Lung microvascular endothelial cell (primary cell): ENCODE measurements at places on chromosomes 7 and 10.

DNA sequence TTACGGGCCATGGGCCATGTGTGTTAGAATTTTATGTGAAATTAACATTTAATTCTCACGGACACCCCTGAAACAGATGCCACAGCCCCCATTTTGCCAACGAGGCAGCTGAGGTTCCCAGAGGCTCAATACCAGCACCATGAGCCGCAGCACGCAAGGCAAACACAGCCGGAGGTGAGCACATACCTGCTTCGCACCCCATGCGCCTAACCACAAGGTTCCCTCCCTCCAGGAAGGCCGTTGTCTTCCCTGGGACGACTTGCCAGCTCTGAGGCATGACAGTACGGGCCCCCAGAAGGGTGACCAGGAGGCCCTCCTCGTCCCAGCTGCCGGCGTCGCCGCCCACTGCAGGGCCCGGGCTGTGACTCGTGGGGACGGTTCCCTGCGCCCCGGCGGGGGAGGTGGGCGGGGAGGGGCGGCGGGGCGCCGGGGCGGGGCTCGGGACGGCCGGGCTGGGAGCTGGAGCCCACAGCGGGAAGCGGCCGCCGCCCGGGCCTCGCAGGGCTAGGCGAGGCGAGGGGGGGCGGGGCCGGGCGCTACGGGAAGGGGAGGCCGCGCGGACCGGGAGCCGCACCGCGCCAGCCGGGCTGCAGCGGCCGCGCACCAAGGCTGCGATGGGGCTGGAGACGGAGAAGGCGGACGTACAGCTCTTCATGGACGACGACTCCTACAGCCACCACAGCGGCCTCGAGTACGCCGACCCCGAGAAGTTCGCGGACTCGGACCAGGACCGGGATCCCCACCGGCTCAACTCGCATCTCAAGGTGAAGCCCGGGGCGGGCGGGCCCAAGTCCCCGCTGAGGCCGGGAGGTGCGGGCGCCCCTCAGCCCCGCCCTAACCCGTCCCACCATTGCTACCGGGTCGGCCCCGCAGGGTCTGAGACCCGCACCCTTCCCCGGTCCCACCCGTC, at the start of gene CAV2:
Gene CAV2, plus strand, starts transcription at position 571 of the 910 bp plus-strand sequence. Its CDS starts 44 bp downstream, at position 615.
- peak; percentile 89 for DNase-seq

- DNase-seq = peak; percentile 67
Measured at GRCh38 chr7:22433710-22434460, 66.1 kb downstream of the STEAP1B start.

DNA sequence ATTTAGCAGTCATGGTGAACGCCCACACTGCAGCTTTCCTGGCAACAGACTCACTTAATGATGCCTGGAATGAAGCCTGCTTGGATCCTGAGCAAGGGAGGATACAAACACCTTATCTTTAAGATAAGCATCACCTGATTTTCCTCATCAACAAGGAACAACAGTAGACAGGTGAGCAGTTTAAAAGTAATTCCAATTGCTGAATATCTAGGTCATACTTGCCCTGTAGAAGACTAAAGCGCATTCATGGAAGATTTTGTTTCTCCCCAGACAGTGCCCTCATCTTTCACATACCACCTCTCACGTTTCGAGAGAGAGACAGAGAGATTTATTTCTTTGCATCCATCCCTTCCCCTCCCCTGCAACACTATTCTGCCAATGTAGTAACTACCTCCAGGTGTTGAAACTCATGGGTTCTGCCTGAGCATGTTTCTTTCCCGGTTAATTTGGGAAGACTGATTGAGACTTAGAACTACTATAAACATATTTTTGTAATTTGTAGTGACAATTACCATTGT, 660.7 kb downstream of the PARD3 start:
- DNase-seq = no peak

DNA sequence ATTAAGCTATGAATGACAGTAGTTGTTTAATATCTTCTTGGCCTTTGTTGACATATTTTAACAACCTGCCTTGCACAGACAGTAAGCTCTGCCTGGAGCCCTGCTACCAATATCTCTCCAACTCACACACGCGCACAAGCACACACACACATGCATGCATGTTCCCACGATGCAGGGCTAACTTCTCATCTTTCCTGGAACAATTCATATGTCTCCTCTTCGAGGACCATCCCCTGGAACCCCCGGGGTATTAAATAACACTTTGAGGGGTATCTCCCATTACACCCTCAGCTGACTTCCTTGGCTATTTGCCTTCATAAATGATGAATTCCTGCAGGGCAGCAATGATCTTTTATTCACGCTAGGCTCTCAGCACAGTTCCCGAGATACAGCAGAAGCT, 258.0 kb downstream of the TRIL start:
- DNase-seq = no peak

- DNase-seq = no peak
Measured at GRCh38 chr10:42882597-42882996, 100.0 kb downstream of the BMS1 start.

- DNase-seq = peak; percentile 60
Measured at GRCh38 chr10:9209105-9209798, 1154.8 kb downstream of the GATA3 start.

- peak; percentile 88 for DNase-seq
Measured at GRCh38 chr7:21923658-21924057, 22.0 kb downstream of the CDCA7L start.
